Subcutaneous preadipocyte (primary cell): ENCODE measurements at places on chromosomes 5 and 9. TPM values are rescaled to one million over a fixed set of nuclear protein-coding genes. Genes with fewer than 3 reads are reported as not detected.

C5 gene
- total RNA-seq = 4.4 and 5.1 TPM in 2 replicates

TAF11L5 gene
- not detected in 2 replicates for total RNA-seq

TLX3 gene
- not detected in 2 replicates for total RNA-seq

NRARP gene
- total RNA-seq = 0.20 TPM in 1 of 2 replicates, not detected in the other

POU4F3 gene
- under 0.01 TPM in 1 of 2 replicates, not detected in the other for total RNA-seq

IL13 gene
- total RNA-seq = under 0.01 TPM in 1 of 2 replicates, not detected in the other

SNCAIP gene
- total RNA-seq = under 0.01 and 0.20 TPM in 2 replicates

IFNB1 gene
- not detected in 2 replicates for total RNA-seq

ENTREP1 gene
- total RNA-seq = under 0.01 TPM in 1 of 2 replicates, not detected in the other

SPARC gene
- total RNA-seq = 755 and 817 TPM in 2 replicates

CARD9 gene
- 0.78 and 1.1 TPM in 2 replicates for total RNA-seq

CNOT6 gene
- 6.2 and 9.6 TPM in 2 replicates for total RNA-seq

ZFP2 gene
- total RNA-seq = 0.20 and 0.37 TPM in 2 replicates

TMEM161B gene
- 11.4 and 16.6 TPM in 2 replicates for total RNA-seq

C9orf50 gene
- not detected in 2 replicates for total RNA-seq

LSM11 gene
- 3.3 and 4.5 TPM in 2 replicates for total RNA-seq

ADCY2 gene
- under 0.01 TPM in 1 of 2 replicates, not detected in the other for total RNA-seq

TMOD1 gene
- total RNA-seq = under 0.01 and 0.37 TPM in 2 replicates

OTULINL gene
- 0.37 and 0.39 TPM in 2 replicates for total RNA-seq

SLC45A2 gene
- 0.20 and 0.37 TPM in 2 replicates for total RNA-seq

OR1N2 gene
- under 0.01 and 0.20 TPM in 2 replicates for total RNA-seq

BTNL3 gene
- total RNA-seq = not detected in 2 replicates

VCAN gene
- 278 and 379 TPM in 2 replicates for total RNA-seq

PCDHGA8 gene
- 1.5 and 1.8 TPM in 2 replicates for total RNA-seq

FOXD4L3 gene
- under 0.01 TPM in 1 of 2 replicates, not detected in the other for total RNA-seq

CDHR2 gene
- total RNA-seq = not detected in 2 replicates

C5orf58 gene
- total RNA-seq = not detected in 2 replicates

CDX1 gene
- total RNA-seq = not detected in 2 replicates
